ENCODE measurements at places on chromosomes 5 and 9.

DNA sequence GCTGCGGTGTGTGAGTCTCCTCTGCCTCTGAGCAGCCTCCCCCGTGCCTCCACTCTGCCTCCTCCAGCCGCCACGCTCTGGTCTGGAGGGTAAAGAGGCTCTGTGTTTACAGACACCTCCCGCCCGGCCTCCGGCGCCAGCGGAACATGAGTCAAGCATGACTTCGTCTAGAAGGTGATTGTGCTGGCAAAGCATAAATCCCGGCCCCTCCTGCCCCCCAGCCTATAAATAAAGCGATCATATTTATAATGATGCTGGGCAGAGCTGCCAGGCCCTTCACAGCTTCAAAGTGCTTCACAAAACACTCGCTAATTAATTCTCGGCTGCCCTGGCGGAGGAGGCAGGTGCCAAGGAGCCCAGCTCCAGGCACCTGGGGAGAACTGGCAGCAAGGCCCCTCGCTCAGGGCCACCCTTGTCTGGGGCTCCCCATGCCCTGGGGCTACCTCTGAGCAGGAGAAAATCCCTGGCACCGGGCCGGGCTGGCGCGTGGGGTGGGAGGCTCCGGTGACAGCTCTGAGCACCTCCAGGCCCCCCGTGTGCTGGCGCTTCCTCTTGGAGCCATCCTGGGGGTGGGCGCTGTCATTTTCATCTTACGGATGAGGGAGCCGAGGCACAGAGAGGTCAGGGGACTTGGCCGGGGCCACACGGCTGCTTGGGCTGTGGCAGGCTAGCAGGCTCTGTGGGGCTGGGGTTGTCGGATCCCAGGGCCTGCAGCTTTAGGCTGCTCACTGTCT lies 87.8 kb downstream of the RXRA start:
- no peak for DNase-seq

GRCh38 chr5:175712681-175713085 lies 54.8 kb downstream of the HRH2 start:
- DNase-seq = no peak

- DNase-seq = no peak
Observed at GRCh38 chr9:4933177-4933576, 51.9 kb upstream of the JAK2 start.

- no peak for DNase-seq
Observed at GRCh38 chr5:98772415-98773213, 849 bp upstream of the RGMB start.

DNA sequence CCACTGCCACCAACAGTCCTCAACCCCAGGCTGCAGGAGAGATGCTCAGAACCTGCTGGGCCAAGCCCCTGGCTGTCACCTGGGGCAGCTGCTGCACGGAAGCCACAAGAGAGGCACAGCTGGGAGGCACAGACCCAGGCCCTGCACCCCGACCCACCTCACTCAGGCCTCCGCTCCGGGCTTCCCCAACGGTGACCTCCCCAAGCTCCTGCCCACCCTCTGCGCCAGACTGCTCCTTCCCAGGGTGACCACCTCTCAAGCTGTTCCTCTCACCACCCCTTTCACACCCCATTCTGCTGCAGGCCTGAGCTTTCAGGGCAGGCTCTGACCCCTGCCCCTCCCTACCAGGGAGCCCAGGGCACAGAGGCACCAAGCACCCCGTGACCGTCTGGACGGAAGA lies 33.0 kb downstream of the VAV2 start:
- no peak for DNase-seq

DNA sequence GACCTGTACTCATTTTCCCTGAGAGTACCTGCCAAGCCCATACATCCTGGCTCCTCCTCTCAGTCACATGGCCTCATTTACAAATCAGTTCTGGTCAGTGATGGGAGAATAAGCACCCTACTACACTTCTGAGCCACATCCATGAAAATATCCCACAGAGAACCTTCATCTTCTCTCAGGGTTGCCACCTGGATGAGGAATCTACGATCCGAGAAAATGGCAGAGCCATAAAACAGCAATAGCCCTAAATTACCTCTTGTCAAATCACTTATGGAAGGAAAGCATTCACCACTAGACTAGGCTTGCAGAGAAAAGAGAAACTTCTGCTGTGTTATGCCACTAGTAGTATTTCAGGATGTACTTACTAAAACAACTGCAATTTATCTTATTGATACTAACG lies 324.8 kb downstream of the BNC2 start:
- DNase-seq = no peak

- no peak for DNase-seq
Observed at GRCh38 chr5:15326471-15326870, 173.5 kb upstream of the FBXL7 start.

GRCh38 chr9:130857864-130858738 lies 23.0 kb downstream of the ABL1 start:
- no peak for DNase-seq

All from cortex of kidney (tissue), 1 donor.